ENCODE measurements at places on chromosomes 13 and 19.

GRCh38 chr19:46221981-46222610 lies 7.4 kb upstream of the IGFL1 start:
- DNase-seq: peak; percentile 58

GRCh38 chr13:41596190-41596589 lies 138.8 kb downstream of the RGCC start:
- DNase-seq: no peak

- no peak for DNase-seq
Measured at GRCh38 chr13:51676739-51677138, 92.5 kb downstream of the WDFY2 start.

DNA sequence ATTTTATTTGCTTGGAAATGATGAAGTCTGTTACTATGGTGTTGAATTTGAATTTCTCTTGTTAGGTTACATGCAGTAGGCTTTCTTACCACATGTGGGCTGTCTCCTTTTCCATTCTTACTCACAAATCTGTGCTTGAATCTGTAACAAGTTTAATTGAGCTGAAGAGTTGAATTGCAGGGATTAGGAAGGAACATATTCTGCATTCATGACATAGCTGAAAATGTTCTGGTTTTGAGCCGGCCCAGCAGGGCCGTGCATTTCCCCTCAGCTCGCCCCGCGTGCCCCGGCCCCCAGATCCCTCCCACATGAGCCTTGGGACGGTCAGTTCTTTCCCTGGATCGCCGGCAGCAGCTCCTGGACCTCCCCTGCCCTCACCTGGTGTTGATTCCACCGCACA lies 28.1 kb downstream of the TFDP1 start:
- no peak for DNase-seq

- DNase-seq: no peak
Measured at GRCh38 chr13:103250071-103250470, 183.9 kb upstream of the SLC10A2 start.

- no peak for DNase-seq
Measured at GRCh38 chr19:14414926-14415690, 4.0 kb downstream of the DDX39A start.

- DNase-seq: peak; percentile 37
Measured at GRCh38 chr19:48713041-48713863, 6.3 kb downstream of the MAMSTR start.

DNA sequence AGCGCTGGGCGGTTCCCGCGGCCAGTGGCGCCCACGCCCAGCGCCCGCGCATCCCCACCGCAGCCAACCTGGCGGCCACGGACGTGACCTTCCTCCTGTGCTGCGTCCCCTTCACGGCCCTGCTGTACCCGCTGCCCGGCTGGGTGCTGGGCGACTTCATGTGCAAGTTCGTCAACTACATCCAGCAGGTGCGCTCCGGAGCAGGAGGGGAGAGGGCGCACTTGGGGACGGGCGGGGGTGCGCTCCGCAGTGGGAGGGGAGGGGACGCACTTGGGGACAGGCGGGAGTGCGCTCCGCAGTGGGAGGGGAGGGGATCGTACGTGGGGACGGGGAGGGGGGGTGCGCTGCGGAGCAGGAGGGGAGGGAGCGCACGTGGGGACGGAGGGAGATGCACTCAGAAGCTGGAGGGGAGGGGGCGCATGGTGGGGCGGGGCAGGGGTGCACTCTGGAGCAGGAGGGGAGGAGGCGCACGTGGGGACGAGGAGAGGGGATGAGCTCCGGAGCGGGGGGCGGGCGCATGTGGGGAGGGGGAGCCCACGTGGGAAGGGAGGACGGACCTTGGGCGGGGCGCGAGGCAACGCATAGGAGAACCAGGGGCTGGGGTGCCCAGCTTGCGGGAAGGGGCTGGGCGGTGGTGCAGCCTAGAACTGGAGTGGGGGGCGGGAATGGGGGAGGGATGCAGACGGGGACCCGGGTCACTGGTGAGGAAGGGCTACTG lies 1.5 kb downstream of the KISS1R start:
- no peak for DNase-seq

DNA sequence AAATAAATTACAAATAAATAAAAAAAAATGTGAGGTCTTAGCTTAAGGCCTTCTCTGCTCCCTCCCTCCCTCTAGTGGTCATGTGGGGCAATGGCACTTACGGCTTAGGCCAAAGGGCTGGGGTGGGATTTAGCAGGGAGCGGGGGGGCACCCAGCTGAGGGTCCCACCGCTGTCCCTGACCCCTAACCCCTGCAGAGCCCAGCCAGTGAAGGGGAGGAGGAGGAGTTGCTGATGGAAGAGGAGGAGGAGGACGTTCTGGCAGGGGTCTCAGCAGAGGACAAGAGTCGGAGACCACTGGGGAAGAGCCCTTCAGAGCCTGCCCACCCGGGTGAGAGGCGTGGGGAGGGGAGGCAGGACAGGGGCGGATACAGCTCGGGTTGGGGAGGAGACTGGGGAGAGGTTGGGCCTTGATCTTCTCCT lies 9.3 kb downstream of the MPND start:
- DNase-seq: no peak

GRCh38 chr19:42253245-42254088 lies 1.5 kb downstream of the ERF start:
- peak; percentile 53 for DNase-seq

- peak; percentile 30 for DNase-seq
Measured at GRCh38 chr13:20197361-20197834, 4.7 kb upstream of the GJB2 start.

DNA sequence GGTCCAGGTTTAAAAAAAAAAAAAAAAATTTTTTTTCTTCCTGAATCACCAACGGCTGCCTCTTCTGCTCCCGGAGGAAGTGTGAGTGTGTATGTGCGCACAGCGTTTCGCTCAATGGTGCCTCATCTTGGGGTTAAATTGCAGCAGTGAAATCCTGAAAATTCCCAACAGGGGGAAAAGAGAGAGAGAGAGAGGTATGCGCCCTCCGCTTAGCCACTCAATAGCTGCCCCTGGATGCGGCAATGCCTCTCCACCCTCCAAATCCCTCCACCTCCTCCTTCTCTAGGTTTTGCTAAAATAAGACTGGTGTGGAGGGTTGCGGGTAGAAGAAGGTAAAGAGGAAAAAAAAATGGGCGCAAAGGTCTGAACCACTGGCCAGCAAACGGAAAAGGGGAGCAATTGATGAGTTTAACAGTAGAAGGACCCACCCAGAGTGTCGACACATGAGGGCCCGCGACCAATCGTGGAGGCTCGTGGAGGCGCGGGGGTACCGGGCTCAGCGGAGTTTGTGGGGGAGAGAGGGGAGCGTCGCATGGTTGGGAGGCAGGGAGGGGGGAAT lies 853 bp upstream of the CACNA1A start:
- DNase-seq: no peak

- DNase-seq: no peak
Measured at GRCh38 chr19:32459204-32459865, 53.8 kb downstream of the DPY19L3 start.

- no peak for DNase-seq
Measured at GRCh38 chr13:30705680-30706079, 29.7 kb upstream of the ALOX5AP start.

- DNase-seq: no peak
Measured at GRCh38 chr13:51525567-51526167, 58.6 kb upstream of the WDFY2 start.

DNA sequence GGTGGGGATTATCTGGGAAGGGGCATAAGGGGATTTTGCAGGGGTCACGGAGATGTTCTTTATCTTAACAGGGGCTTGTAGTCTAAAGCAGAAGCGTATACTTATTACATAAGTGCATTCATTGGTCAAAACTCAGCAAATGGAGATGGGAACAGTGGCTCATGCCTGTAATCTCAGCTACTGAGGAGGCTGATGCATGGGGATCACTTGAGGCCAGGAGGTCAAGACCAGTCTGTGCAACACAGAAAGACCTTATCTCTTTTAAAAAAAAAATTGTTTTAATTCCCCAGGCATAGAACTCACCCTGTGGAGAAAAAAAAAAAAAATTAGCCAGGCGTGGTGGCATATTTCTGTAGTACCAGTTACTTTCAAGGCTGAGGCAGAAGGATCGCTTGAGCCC lies 18.9 kb downstream of the FAM187B start:
- no peak for DNase-seq

- no peak for DNase-seq
Measured at GRCh38 chr13:72820156-72820897, 38.4 kb downstream of the PIBF1 start.

DNA sequence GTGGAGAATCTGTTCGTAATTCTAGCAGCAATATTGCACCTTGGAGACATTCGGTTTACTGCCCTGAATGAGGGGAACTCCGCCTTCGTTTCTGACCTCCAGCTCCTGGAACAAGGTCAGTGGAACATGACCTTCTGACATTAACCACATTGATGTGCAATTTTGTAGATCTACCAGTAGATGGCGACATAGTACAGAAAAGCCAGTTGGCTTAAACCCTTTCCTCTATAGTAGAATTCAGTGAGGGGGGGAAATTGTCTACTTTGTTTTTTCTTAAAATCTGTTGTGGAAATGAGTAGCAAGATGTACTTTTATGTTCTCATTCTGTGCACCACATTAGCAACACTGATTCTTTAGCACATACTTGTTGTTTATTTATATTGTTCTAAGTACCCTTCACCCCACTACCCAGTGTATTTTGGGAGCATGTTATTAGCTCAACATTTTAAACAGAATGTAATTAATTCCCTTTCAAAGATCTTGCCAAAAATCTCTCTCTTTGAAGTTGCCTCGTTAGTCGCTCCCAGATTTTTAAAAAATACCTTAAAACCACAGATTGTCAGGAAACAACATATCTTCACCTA lies 332.2 kb downstream of the MYO16 start:
- DNase-seq: peak; percentile 18

- DNase-seq: peak; percentile 72
Measured at GRCh38 chr19:14363183-14364097, 17.8 kb upstream of the ADGRE5 start.

GRCh38 chr13:37665420-37665819 lies 66.9 kb upstream of the POSTN start:
- no peak for DNase-seq

- DNase-seq: no peak
Measured at GRCh38 chr13:113566227-113566561, 18.4 kb upstream of the TFDP1 start.

- no peak for DNase-seq
Measured at GRCh38 chr19:17755443-17755890, 4.2 kb downstream of the FCHO1 start.

GRCh38 chr19:30602661-30603350 lies 230.6 kb downstream of the ZNF536 start:
- no peak for DNase-seq

DNA sequence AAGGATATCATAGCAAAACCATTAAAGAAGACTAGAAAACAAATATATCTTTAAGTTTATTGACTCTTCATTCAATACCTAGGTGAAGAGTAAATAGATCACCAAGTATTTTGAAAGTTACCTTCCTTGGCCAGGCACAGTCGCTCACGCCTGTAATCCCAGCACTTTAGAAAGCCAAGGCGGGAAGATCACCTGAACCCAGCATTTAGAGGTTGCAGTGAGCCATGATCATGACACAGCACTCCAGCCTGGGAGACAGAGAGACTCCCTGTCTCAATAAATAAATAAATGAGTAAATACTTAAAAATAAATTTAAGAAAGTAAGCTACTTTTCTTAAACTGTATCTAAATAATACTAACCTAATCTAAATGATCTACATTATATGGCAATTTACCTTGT lies 8.9 kb upstream of the WBP4 start:
- DNase-seq: no peak

- DNase-seq: no peak
Measured at GRCh38 chr13:112114391-112114790, 47.4 kb downstream of the SOX1 start.

DNA sequence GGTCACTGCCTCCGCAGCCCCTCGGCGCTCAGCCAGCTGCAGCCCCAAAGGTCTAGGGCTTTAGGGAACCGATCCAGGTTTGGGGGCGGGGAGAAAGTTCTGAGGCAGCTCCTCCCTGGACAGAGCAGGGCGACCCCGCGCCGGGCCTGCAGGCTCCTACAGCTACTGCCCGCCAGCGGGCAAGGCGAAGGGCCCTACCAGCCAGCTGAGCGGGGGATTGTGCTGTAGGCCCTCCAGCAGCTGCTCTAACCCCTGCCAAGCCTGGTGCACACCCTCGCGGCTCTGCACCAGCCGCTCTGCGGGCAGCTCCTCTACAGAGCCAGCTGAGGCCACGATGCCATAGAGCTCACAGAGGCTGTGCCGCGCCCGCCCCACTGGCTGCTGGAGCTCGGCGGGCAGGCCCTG lies 14.0 kb downstream of the PLIN4 start:
- no peak for DNase-seq

DNA sequence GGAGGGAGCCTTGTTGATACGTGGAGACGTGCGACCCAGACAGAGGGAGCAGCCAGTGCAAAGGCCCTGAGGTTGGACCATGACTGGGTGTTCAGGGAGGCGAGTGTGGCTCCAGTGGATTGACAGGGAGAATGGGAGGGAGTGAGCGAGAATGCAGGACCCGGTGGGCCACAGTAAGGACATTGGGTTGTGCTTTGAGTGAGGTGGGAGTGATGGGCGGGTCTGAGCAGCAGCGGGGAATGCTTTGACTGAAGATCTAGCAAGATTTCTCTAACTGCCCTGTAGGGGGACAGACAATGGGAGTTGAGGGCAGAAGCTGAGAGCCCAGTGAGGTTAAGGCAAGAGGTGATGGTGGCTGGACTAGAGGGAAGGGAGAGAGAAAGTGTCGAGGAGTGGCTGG lies 7.7 kb upstream of the NANOS2 start:
- no peak for DNase-seq
